Left lung (tissue), 14 donors: ENCODE measurements at places on chromosomes 16 and 17.

- no peak for DNase-seq
These were observed 32.5 kb downstream of the BAIAP2 start for GRCh38 chr17:81067391-81067811.

- DNase-seq: no peak
These were observed 209.0 kb downstream of the NTN1 start for GRCh38 chr17:9230346-9230745.

DNA sequence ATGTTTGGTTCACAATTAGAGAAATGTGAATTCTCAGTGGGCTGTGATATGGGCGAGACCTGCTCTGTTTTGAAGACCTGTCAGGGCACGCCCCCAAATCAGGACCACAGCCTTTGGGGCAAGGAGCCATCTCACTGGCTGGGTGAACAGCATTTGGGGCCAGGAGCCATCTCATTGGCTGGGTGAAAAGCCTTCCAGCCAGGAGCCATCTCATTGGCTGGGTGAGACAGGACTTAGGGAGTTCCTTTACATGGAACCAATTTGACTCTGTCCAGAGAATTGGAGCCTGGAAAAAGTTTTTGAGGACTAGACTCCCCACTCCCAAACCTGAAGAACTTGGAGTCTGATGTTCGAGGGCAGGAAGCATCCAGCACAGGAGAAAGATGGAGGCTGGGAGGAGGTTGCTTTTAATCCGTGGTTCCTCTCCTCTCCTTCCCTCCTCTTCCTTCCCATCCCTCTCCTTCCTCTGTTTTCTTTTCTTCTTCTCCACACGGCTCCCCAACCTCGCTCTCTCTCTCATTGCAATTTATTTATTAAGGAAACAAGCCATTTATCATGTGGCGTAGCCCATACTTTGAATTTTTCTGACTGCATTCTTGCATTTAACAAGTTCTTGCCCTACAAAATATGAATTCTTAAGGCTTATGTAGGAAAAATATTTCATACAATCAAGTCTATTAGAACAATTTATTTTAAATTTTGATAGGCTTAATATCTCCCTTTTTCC, 19.7 kb downstream of the FOXL1 start:
- no peak for DNase-seq

DNA sequence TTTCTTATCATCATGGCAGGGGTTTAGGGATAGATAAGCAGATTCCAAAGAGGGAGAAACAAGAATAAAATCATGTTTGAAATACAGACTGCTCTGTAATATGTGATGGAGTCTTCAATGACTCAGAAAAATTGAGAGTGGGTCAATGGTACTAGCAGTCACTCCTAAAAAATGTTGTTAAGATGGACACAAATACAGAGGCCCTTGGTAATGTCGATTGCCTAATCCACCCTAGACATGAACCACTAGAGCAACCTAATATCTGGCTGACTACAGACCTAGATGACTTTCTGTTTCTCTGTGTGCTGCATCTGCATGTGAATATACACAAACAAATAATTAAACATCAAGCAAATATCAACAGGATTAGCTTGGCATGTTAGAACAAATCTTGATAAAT, 135.8 kb downstream of the CDH8 start:
- no peak for DNase-seq

GRCh38 chr17:76445697-76446448, 7.1 kb downstream of the UBE2O start:
- DNase-seq: no peak

DNA sequence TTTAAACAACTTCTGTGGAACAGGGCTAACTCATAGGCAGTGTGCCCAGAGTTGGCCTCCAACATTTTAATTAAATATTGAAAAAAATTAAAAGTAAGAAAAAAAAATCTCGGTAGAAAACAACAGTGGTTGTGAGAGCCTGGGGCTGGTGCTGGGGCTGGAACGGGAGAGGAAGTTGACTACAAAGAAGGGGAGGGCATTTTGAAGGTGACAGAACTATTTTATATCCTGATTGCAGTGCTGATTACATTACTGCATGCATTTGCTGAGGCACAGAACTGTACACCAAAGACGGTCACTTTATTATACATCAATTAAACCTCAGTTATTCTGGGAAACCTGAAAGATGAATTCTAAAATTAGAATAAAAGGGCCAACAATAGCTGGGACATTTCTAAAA, 142.5 kb downstream of the PARN start:
- no peak for DNase-seq

- no peak for DNase-seq
These were observed 15.9 kb downstream of the STAT5B start for GRCh38 chr17:42260318-42260717.

GRCh38 chr17:60106340-60107059, 27.8 kb upstream of the HEATR6 start:
- no peak for DNase-seq

GRCh38 chr16:72464597-72465368, 292.8 kb upstream of the PMFBP1 start:
- peak; percentile 10 for DNase-seq
